ENCODE measurements at places on chromosomes 3 and 15.

DNA sequence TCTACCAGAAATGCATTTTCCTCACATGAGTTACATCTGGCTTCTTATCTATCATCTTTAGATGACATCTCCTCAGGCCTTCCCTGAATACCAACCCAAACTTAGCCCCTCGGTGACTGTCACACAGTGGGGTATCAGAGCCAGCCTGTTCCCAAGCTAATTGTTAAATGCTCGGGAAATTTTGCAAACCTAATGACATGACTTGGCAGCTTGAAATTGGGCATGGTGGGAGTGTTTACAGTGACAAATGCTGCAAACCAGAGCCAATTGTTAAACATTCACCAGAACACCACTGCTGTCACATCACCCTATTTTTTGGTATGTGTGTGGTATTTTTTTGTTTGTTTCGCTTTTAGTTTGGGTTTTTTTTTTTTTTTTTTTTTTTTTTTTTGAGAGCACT is 130.8 kb downstream of the HCN4 start:
- no peak for DNase-seq

DNA sequence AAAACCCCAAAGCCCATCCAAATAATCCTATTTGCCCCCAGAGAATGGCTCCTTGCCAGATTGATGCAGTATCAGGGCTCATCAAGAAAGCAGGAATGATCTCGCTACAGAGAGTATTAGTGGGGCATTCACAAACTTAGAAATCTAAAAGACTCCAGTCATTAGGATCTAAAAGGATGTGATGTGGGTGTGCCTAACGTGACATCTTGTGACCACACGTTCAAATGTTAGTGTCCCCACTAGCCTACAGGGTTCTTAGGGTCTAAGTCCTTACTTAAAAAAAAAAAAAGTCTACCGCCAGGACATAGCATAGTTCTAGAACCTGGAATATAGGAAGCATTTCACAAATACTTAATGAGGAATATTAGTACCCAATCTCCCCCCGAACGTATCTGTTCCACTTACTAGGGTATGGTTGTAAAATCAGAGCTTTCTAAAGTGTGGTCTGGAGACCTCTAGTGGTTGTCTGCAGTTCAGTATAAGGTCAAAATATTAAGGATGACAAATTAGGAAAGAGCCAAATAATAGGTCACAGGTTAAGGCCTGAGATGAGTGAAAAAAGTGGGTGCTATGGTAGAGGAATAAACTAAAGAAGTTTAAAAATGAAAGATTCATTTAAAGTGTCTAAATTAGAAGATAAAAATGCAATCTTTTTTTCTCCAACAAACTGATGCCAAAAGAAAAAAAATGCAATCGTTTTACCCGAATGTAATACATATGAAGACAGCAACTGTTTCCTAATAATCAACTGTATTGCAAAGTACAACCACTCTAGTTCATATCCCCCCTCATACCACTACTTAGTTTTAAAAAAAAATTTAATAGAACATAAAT is 4.2 kb upstream of the CHRM5 start:
- DNase-seq = no peak

- DNase-seq = no peak
Observed at GRCh38 chr3:181250714-181251113, 261.2 kb upstream of the DNAJC19 start.

DNA sequence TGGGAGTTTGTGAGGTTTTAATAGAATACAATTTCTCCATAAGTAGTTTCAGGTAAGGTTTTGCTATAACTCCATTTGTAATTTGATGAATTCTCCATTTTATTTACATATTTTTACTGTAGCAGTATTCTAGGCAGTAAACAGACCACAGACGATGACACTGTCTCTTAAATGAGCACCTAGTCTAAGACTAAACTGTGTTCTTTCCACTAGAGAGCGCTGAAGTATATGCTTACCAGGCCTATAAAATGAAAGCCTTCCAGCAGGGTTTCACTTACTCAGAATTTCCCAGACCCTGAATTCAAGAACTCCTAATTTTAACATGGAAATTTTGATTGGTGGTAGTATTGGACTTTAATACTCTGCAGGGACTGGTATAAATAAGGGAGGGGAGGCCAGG is 41.6 kb downstream of the POLG start:
- no peak for DNase-seq

DNA sequence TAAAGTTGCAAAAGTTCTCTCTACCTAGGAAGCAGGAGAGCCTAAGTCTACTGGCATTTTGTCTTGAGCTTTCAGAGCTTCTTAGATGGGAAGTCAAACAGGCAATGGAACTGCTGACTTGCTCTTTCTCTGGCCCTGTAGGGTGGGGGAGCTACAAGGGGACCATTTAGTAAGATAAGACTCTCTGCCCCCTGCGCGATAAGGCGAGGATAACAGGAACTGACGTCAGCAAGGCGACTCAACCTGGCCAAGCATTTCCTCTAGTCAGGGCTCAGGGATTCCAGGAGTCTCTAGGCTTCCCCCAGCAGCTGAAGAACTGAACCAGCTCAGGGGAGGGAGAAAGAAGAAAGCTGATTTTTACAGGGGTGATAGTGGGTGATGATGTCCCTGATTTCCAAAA is 5.8 kb downstream of the RARB start:
- no peak for DNase-seq

- DNase-seq = no peak
Observed at GRCh38 chr3:134938029-134938525, 143.0 kb downstream of the EPHB1 start.
